ENCODE measurements at places on chromosomes 5 and 9. TPM values are rescaled to one million over a fixed set of nuclear protein-coding genes. Genes with fewer than 3 reads are reported as not detected.

GRCh38 chr5:98402130-98402529, 371.3 kb upstream of the RGMB start:
- no peak for DNase-seq

GRCh38 chr9:93116072-93116961, 17.7 kb downstream of the NINJ1 start:
- no peak for DNase-seq

- no peak for DNase-seq
Measured at GRCh38 chr5:157366741-157367674, 93.0 kb upstream of the NIPAL4 start.

GRCh38 chr5:147017621-147018020, 139.1 kb upstream of the PPP2R2B start:
- no peak for DNase-seq

GRCh38 chr9:6938447-6938846, 180.7 kb downstream of the KDM4C start:
- peak; percentile 77 for DNase-seq

- DNase-seq = peak; percentile 42
Measured at GRCh38 chr5:96885518-96886338, 9.4 kb downstream of the ERAP2 start.

DNA sequence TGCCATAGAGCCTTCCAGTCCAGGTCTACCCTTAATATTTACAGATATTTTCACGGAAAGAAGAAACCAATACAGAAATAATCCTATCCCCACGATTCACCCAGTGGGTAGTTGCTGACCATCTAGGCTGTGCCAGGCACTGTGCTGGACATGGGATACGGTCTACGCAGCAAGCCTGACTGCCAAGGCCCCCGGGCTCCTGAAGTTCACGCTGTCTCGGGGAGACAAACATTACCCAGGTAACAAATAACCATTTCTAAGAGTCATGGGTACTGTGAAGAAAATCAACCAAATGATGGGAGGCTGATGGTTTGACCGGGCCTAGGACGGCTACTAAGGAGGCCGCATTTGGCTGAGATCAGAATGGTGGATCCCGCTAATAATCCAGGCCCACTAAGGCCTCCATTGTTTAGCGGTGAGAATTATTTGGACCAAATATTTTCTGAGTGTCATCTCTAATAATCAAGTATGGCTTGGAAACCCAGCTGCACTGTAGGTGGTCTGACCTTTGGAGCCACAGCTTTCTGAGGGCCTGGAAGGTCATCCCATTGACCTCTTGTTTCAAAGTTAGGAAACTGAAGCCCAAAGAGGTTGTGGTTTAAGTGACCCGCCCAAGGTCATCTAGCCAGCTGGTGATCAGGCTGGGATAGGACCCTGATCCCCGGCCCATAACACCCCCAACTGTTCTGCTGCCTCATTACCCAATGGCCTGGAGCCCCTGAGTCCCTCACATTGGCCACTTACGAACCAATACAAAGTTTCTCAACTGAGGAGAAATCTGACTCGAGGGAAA, 82.4 kb downstream of the AK8 start:
- no peak for DNase-seq

DNA sequence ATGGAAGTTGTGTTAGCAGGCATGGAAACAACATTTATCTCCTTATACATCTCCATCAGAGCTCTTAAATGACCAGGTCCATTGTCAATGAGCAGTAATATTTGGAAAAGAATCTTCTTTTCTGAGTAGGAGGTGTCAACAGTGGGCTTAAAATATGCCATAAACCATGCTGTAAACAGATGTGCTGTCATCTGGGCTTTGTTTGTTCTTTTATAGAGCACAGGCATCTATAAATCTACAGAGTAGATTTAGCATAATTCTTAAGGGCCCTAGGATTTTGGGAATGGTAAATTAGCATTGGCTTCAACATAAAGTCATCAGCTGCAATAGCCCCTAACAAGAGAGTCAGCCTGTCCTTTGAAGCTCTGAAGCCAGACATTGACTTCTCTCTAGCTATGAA, 7.7 kb upstream of the HRCT1 start:
- DNase-seq = no peak

- DNase-seq = peak; percentile 98
Measured at GRCh38 chr9:120842685-120843485, at the start of gene PSMD5. PSMD5 (minus strand) TSS chr9:120842922; CDS start chr9:120842909, 13 bp downstream.

- no peak for DNase-seq
Measured at GRCh38 chr5:14186059-14186830, 43.1 kb downstream of the TRIO start.

GRCh38 chr9:81984928-81985327, 3.6 kb upstream of the SPATA31D1 start:
- no peak for DNase-seq

DNA sequence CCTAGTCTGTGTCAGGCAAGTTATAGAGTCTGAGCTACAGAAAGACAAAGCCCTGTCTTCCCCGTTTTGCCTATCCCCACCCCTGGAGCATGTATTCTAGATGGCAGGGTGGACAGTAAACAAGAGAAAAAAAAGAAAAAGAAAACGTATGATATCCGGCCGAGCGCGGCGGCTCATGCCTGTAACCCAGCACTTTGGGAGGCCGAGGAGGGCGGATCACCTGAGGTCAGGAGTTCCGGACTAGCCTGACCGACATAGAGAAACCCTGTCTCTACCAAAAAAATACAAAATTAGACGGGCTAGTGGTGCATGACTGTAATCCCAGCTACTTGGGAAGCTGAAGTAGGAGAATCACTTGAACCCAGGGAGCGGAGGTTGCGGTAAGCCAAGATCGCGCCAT, 523.0 kb upstream of the CDH9 start:
- DNase-seq = no peak

GRCh38 chr5:127865273-127865672, 162.1 kb downstream of the CCDC192 start:
- DNase-seq = no peak

DNA sequence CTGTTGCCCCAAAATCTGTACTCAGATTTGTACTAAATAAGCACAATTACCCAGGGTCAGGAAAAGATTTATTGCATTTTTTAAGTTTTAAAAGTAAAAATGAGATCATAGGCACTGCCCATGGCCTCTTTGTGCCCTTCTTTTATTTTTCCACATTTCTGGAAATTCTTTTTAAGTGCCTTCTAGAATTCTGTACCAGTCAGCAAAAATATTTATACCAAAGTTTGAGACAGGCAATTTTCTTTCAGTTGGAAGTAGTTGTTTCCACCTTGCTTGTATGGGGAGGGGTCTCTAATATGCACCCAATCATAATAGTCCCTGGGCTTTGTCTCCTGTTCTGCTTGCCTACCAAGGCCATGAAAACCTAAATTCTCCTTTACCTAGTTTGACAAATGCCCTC, 5.6 kb upstream of the RNF20 start:
- DNase-seq = no peak

DNA sequence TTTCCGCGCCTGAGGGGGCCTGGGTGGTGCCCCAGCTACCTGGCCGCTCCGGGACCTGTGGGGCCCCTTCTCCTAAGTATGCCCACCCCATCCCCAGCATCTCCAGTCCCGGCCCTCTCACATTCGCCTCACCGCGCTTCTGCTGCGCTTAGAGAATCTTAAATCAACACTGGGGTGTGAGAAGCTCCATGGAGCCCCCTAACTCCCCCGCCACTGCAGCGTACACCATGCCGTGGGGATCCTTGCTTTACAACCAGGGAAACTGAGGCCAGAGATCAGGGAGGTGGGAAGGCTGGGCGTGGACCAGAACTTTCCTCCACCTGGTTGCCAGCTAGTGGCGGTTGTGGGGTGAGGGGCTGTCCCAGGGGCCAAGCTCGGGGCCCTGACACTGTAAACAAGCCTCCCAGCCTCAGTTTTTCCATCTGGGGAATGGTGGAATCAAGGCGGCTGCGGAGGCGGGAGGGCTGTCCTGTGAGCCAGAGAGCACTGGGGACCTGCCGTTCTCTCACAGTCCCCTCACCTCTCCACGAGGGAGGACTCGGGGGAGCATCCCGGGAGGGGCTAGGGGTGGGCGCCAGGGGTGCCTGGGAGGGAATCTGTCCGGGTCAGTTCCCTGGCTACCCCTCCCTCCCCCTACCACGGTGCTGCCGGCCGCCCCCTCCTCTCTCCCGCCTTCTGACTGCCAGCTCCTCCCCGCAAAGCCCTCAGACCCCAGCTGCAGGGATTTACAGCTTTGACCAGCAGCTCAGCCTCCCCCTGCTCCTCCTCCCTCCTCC, 161.2 kb downstream of the C9orf50 start:
- no peak for DNase-seq

DNA sequence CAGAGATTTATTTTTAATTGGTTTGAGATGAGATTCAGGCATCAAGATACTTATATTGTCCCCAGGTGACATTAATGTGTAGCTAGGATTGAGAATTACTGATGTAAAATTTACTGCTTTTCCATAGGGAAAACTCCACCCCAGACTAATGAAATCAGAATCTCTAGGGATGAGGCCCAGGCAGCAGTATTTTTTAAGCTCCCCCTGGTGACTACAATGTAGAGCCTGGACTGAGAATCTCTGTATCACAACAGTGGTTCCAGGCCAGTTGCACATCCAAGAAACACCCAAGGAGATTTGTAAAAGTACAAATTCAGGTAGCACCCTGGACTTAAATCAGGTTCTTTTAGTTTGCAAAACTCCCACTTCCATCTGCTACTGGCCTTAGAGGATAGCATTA, 185.7 kb downstream of the MARCHF11 start:
- DNase-seq = no peak

DNA sequence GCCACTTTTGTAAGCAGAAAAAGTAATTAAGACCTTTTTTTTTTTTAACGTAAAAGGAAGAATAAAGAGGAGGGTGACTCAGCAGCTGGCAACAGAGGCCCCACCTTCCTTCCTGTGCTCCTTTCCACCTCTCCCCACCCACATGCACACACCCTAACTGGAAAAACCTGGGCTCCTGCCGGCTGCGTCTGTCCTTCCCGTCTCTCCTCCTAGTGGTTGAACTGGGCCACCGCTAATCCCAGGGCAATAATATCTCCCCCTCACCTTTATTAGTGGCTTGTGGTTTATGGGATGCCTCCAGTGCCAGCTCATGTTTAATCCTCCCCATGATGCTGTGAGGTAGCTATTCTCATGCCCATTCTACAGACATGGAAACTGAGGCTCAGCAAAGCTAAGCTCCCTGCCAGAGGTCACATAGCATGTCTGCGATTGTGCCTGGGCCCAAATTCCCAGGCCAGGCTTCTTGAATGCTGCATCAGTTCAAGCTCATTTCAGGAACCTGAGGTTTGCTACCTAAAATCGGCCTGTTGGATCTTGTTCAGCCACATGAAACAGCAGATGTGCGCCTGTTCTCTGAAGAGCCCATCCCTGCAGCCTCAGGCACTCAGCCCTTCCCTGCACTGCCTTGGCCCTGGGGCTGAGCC, 60.9 kb upstream of the IL17B start:
- peak; percentile 79 for DNase-seq

DNA sequence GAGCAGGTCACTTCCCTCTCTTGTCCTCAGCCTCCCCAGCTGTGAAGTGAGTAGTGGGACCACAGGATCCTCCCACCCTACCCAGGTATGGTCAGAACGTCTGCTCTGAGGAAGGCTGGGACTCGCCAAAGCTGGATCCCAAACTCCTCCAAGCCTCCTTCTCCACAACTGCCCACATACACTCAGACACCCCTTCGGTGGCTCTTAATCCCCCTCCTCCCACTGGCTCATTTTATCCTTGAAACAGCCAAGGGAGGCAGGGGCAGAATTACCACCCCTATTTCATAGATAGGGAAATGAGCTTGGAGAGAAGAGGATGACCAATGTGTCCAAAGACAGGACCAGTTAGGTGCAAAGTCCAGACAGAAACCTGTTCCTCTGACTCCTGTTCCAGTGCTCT, 121.4 kb downstream of the PAX5 start:
- no peak for DNase-seq

GRCh38 chr5:80959768-80960442, at the start of gene RASGRF2:
RASGRF2 (plus strand) TSS chr5:80960363; CDS start chr5:80960739, 376 bp downstream.
- no peak for DNase-seq

DNA sequence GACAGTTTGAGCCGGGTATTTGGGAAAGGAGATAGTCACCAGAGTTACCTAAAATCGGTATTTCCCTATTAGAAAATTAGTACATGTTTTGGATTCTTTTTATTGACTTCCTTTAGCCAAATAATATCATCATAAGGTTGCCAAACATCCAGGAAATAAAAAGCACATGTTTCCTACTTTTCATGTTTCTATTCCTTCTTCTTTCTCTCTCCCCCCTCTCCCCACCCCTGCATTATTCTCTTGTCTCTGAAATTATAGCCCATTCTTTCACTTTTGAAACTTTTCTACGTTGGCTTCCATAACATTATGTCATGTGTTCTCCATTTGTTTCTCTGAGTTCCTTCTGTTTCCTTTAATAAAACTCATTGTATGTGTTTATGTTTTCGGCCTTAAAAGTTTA, 161.9 kb downstream of the ALDH1A1 start:
- DNase-seq = no peak

DNA sequence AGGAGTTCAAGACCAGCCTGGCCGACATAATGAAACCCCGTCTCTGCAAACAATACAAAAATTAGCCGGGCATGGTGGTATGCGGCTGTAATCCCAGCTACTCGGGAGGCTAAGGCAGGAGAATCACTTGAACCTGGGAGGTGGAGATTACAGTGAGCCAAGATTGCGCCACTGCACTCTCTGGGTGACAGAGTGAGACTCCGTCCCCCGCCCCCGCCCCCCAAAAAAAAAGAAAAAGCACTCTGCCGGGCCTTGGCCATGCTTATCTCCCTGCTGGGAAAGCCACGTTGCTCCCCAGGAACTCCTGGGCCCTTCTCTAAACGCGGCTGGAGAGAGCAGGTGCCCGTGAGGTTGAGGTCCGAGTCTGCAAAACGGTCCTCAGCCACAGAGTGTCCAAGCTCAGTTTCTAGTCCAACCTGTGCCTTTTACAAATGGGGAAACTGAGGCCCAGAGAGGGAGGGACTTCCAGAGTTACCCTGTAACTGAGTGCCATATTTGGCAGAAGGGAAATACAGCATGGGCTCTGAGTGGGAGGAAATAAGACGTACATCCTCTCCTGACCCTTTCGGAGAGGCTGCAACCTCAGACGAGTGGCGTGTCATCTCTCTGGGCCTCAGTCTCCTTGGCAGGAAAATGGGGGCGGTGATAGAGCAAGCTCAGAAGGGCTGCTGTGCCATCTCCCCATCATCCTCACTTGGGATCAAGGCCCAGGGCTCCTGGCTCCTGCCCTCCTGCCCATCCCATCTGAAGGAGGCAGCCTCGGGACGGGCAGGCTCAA, 6.6 kb upstream of the PHYHD1 start:
- DNase-seq = no peak

DNA sequence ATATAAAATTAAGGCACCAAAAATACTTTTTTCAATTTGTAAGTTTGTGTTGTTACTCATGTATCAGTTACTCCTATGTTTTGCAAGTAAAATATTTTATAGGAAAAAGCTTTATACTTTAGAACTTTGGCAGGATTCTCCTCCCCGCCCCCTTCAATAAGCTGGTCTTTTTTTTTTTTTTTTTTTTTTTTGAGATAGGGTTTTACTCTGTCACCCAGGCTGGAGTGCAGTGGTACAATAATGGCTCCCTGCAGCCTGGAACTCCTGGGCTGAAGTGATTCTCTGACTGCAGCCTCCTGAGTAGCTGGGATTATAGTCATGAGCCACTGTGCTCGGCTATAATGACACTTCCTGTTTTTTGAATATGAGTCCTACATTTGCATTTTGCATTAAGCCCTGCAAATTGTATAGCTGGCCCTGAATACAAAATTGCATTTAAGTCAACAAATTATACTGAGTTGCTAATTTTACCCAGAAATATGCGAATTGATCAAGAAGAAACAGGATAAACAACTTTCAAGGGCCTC, 192.9 kb downstream of the PIK3R1 start:
- DNase-seq = no peak

The ANKDD1B gene
- 0.63 TPM for total RNA-seq

The RAD23B gene
- 76.0 TPM for total RNA-seq

The EMB gene
- 15.1 TPM for total RNA-seq

The SLC2A8 gene
- total RNA-seq = 27.5 TPM

The IL31RA gene
- not detected for total RNA-seq

The NR3C1 gene
- 25.3 TPM for total RNA-seq

The CXCL14 gene
- not detected for total RNA-seq

The NPM1 gene
- total RNA-seq = 1,455 TPM

All from kidney epithelial cell (primary cell).